LoVo (cell line): ENCODE measurements at places on chromosomes 12 and 14.

- no peak for DNase-seq
Measured at GRCh38 chr12:11808931-11809330, 159.5 kb downstream of the ETV6 start.

GRCh38 chr12:89352242-89352491, 134 bp downstream of the DUSP6 start:
- no peak for DNase-seq

- no peak for DNase-seq
Measured at GRCh38 chr14:95256776-95257060, 63.0 kb downstream of the CLMN start.

- DNase-seq: no peak
Measured at GRCh38 chr12:108568338-108569154, 6.2 kb downstream of the ISCU start.

DNA sequence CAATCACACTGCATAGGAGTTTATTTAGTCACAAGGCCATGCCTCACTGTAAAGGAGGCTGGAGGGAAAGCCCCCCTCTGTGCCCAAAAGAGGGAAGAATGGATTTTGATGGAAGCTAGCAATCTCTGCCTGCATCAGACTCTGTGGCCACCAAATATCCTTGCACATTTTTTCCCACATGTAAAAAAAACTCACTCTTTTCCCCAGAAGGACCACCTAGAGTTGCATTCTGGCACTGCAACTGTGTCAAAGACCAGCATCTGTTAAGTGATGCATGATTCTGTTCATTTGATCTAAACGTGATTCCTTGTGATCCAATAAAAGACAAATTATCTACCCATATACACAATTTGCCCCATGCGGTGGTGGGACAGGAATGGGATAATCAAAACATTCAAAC, 8.0 kb downstream of the RHOJ start:
- no peak for DNase-seq

GRCh38 chr14:80491650-80492049, 280.3 kb upstream of the DIO2 start:
- no peak for DNase-seq

DNA sequence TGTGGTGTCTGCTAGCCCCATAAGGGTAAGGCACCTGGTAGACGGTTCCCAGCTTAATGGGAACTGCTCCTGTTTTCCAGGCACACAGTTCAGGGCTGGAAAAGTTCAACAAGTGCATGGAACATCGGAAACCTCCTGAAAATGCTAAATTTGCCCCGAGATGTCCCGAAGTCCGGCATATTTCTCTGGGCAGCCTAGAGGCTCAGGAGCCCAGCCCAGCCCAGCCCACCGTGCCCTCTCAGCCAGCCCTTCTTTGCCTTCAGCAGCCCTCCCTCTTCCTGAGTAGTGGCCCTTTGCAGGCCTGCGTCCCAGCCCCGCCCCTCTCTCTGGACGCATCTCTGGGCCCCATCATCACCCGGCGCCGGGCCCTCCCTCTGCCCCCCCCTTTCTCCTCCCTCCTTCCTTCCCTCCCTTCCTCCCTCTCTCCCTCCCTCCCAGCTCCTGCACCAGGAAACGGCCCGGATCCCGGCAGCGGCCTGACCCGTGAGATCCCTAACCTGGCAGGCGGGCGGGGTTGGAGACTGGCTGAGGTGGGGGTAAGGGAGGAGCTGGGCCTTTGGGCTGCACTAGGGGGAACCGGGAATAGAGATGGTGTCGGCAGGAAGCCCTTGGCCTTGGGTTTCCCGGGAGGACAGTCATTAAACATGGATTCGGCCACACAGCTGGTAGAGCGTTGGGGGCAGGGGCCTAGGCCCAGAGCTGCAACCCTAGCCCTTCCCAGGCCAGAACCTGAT, at the start of gene BCL2L2:
BCL2L2 (plus strand) TSS at position 422 of the 734 bp plus-strand sequence. CDS start 935 bp downstream, outside the sequence.
- peak; percentile 88 for DNase-seq

DNA sequence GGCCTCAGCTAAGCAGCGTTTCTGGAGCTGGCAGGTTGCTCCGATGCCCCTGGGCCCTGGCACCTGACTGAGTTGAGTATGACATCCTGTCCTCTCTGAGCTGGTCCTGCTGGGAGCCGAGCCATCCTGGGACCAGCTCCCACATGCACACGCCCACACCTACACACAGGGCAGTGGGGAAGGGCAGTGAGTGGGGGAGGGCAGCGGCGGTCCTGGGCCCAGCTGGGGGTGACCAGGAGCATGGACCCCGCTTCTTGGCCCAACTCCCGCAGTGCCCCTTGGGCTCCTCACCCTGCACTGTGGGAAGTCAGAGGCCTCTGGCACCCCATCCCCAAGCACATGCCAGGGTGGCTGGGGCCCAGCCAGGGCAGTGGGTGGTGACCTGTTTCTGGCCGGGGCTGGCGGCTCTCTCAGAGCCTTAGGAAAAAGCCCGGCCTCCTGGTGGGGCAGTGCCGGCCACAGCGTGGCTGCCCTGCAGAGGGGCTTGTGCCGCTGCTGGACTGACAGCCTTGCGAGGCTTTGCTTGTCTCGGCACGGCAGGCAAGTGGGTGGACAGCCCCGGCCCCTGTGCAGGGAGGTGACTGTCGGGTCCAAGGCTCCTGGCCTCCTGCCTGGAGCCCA, 5.9 kb upstream of the CRIP2 start:
- no peak for DNase-seq

DNA sequence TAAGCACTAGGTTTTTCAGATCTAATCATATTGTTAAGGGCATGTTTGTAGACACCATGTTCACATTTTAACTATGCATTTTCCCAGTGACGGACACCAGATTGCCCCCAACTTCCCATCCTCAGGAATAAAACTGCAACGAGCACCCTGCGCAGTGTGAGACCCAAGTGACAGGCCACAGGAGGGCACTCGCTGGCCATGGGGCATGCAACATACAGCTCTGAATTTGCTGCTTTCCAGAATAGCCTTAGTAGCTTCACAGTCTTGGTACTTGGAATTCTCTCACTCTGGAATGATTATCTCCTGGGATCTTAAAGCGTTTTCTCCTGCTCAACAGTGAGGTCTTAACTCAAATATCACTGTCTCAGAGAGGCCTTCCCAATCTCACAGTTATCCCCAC, 972 bp upstream of the DDX47 start:
- no peak for DNase-seq

DNA sequence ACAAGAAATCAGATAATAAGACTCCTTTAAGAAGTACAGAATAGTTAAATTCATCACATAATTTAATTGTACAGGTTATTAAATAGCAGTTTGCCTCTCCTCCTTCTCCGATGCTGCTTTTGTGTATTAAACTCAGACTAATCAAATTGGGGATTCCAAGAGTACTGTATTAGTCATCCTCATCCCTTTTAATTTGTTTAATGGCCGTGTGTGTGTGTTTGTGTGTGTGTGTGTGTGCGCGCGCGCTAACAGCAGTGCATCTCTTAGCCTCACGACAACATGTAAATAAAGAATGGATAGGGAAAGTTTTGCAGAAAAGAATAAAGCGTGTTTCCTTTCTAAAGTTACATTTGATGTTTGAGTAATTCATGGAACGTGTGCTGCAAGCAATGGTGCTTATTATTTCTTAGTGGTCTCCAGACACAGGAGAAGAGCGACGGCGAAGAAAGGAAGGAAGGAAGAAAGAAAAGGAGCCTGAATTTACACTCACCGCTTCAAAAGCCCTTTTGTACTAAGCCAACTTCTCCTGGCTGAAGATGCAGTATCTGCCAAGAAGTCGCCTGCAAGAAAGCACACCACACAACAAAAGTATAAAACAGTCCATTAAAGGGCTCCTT, 220.3 kb downstream of the ASCL1 start:
- DNase-seq: no peak

DNA sequence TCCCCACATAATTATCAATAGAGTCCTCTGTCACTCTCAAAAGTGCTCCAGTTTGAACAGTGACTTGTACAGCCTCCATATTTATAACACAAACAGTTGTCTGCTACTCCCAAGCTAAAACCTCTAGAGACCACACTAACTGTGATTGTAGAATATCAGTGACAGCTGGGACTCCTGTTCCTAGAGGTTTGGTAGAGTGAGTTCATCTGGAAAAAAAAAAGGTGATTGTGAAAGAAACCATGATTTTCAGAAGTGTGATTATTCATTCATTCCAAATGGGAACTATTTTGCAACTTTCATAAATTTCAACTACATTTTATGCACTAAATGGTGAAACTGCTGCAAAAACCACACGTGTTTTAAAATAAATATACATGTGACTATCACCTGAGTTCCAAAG, 128.0 kb upstream of the PLXNC1 start:
- DNase-seq: no peak

- no peak for DNase-seq
Measured at GRCh38 chr14:92638904-92639303, 109.5 kb downstream of the LGMN start.

DNA sequence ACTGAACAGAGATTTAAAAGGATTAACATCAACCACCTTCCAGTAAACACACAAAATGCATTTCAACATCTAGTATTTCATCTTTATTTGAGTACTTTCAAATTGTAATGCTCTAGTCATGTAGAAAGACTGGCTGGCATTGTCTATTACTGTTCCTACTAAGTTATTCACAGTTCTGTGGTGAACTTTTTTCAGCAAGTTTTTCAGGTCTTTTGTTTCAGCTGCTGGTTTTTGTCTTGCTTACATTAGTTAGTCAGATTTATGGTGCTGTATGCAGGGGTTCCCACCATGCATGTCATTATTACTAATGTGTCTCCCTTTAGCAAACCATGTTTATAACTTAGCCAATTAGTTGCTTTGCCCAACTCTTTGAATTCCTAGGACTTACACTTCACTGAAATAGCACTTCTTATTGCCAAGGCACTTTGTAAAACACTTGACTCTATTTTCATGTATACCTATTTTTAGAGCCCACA, 253.4 kb upstream of the KITLG start:
- no peak for DNase-seq

GRCh38 chr12:126506426-126507182, 1441.4 kb downstream of the AACS start:
- DNase-seq: no peak

- no peak for DNase-seq
Measured at GRCh38 chr12:100460702-100461101, 13.0 kb upstream of the NR1H4 start.

DNA sequence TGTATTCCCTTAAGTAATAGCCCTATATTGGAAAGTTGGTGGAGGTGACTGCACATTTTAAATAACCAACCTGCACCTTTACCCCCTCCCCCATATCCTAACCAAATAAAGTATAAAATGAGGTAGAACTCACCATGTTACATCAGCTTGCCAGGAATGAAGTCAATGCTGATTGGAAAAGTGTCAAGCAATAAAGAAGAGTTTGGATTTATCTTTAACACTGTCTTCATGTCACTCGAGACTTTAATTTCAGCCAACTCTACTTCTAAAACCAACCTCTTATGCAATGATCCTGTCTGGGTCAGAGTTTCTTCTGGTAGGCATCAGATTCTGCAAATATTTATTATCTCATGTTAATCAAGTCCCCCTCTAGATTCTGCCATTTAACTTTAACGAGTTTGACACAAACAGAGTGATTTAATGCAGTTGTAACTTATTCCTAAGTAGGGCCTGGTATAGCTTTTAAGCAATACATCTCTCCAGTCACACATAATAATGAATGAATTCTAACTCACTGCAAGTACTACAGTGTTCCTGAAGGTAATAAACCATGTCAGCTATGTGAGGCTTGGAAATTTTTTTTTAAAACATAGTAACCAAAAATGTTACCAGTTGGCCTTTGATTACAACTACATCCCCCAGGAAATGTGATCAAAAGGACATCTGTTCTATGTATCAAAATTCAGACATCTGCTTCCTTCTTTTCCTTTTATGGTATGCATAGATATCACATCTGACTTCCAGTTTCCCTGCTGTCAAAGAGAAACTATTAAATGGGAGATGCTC, 98.7 kb downstream of the ERGIC2 start:
- DNase-seq: no peak

GRCh38 chr14:26128931-26129671, 468.7 kb downstream of the NOVA1 start:
- DNase-seq: no peak

- DNase-seq: no peak
Measured at GRCh38 chr12:94404854-94405253, 54.8 kb downstream of the CEP83 start.

GRCh38 chr14:23895480-23895879, 58.1 kb upstream of the DHRS4 start:
- DNase-seq: no peak

DNA sequence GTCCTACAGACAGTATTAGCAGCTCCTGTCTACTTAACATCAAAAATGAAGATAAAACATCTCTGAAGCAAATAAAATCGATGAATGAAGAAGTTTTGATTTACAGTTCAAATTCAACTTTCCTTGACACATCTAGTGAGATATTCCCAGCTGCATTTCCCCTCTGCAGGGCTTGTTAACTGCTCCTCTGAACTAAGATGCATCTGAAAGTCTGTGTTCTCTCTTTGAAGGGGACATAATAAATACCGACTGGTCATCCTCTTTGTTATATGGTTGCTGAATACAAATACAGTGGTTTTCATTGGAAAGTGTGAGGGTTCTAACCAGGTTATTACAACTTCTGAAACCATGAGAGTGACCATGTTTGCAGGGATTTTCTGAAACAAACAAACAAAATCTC, 266.4 kb upstream of the SLC16A7 start:
- DNase-seq: no peak

DNA sequence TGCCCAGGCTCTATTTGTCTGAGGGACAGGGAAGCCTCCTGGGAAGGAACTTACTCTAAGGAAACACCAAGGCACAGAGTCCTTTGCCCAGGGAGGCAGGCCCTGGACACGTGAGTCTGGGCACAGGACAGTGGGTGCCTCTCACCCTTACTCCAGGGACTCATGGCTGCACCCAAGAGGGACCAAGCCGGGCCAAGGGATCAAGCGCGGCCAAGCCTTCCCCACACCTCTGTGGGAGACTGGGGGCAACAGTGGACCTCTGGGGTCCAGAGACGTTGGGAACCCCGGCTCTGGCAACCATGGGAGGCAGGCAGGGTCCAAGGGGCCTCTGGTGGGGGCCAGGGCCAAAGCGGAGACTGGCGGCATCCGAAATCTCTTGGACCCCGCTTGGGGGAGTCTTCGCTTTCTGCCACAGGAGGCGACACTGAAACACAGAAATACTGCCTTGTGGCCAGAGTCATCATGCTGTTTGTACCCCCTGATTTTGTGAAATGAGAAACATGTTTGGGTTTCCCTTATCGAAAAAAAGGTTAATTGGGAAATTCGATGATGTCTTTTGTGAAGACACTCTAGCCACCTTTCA, 51.7 kb upstream of the BCL11B start:
- no peak for DNase-seq

DNA sequence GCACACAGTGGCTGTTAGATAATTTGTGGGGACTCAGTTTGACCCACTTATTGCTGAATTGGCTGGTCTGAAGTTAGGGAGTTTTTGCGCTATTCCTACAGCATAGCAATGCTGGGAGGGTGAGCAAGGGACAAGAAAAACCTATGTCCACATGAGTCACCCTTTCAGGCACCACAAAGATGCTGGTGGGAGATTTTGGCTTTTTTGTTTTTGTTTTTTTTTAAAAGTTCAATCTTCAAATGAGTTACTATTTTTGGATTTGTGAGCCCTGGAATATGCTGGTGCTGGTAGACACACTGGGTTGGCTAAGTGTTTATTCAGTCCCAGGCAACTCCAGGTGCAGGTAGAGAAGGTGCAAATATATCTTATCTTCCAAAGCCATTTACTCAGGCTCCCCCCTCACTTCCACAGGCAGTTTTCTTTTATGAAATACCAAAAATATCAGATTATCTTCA, 143.4 kb downstream of the BTG1 start:
- no peak for DNase-seq
